ENCODE measurements at places on chromosomes 11 and 22.

DNA sequence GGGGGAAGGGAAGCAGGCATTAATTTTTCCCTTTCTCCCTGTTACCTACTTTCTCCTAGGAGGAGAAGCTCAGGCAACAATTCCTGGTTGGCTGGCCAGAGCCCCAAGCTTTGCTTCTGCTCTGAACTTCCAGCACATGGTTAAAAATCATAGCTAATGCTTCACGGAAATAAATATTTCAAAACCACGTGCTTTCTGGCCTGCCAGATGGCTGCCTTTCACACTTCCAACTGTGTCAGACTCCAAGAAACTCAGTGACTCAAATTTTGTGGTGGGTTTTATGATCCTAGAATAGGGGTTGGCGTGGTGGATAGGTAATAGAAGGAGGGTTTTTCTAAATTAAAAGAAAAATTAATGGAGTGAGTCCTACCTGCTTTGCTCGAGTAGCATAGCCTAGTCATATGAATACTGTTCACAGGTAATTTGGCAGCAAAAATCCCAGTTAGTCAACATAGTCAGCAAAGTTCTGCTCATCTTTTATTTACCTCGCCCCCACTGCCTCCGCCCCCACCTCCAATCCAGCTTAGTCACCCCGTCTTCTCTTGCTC, 58.6 kb downstream of the SC5D start:
- no peak for DNase-seq

DNA sequence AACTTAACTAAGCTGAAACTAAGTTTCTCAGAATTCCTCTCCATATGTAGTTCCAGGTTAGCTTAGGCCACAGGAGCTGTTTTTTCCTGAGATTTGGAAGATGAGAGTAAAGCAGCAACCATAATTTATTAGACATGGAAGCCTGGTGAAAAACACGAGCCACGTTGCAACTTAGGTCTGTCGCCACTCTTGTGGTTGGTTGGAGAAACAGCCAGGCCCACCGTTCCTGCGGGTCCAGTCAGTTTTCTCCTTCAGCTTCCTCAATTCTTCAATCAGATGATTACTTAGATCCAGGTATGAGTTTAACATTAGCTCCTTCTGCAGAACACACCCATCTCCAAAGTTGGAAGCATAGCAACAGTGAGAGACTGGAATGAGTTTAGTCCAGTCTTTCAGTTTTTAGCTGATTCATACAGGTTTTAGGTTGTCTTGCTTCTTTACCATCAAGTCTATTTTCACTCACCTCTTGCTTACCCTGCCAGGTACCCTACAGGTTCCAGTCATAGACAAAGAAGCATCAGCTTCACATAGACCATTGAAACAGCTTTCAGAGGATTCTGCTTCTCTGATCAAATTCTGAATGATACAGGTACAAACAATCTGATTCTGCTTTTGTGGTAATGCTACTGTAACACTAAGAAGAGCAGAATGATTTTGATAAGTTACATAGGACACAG, 18.6 kb downstream of the CASP12 start:
- DNase-seq, result no peak

DNA sequence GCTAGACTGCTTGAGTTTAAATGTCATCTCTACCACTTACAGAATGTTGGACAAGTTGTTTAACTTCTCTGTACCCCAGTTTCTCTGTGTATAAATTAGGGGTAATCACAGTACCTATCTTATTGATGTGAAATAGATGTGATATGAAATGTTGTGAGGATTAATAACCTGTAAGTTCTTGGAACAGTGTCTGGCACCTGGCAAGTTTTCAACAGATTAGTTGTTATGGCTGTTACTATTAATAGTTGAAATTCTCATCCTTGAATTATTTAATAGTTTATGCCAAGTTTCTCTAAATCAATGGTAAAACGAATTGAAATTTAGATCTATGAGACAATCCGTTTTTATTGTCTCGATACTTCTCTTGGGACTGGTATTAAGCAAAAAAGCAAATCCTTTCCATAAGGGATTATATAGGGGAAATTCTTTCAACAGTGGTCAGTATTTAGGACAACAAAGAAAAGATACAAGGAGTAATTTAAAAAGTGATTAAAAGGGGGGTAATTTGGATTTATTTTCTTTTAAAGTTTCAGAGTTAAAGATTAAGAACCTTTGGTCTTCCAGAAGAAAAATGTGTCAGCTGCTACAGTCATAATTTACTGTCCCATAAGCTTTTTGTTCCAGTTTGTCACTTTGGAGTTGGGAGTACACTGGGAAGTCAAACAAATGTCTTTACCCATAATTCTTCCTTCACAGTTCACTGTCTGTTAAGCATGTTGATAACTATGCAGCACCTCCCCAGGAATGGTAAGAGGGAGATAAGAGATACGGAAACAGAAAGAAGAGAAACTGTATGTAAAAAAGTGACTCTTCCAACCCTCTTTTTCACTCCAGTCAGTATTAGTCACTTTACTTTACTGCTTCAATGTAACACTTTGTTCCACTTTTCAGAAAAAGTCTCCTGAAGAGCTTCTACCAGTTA, 13.2 kb downstream of the PDE3B start:
- DNase-seq, result no peak

- DNase-seq, result no peak
Observed at GRCh38 chr11:28654191-28654590, 546.0 kb downstream of the METTL15 start.

GRCh38 chr11:27717377-27717776, 17.1 kb upstream of the BDNF start:
- DNase-seq, result no peak

DNA sequence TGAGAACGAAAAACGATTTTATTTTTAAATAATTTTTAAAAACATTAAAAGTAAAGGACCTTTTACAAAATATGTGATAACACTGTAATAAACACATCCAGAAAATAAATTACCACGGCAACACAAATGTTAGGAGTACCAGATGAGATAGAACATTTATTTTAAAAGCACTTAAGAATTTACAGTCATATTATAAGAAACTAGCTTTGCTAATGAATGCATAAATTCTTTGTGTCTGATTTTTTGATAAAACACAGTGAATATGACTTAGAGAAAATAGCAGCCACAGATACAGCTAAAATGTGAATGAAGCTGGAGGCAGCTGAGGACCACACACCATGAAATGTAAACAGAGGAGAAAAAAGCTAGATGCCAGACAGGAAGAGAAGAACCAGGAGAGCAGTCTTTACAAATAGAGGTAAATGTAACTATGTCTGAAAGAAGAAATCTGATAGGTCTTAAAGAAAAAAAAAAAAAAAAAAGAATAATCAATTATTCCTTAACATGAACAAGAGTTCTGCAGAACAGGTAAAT, 14.6 kb downstream of the CCDC34 start:
- no peak for DNase-seq
